ENCODE measurements at places on chromosomes 2 and 18.

DNA sequence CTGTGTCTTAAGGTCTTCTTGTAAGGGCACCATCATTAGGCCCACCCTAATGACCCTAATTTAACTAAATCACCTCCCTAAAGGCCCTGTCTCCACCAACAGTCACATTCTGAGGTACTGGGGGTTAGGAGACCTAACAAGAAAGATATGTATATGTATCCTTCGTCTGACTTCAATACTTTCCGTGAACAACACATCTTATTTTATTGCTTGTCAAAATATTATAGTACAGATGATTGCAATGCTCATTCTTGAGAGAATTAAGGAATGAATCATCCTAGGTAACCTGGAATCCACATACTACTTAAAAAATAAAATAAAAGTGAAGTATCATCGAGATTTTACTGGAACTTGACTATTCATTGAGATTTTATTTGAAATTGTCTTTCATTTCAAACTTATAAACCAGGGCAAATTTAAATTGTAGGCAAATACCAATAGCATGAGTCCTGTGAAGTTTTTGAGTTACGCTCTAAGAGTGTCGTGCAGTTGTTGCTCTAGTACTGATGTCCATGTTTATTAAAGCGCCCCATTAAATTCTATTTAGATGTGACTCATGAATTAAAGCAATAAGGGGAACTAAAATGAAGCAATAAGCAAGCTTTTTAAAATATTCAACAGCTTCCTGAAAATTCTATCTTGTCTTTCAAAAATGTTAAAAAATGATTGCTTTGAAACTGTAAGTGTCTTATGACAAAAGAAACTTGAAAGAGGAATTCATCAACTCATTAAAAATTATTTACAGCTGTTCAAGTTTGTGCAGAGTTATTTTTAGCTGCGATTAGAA lies 40.0 kb downstream of the CCDC102B start:
- DNase-seq = no peak

- DNase-seq = no peak
These were observed 45.6 kb downstream of the INPP4A start for GRCh38 chr2:98489971-98490962.

- DNase-seq = no peak
These were observed 232.3 kb downstream of the RIT2 start for GRCh38 chr18:42883169-42883568.

DNA sequence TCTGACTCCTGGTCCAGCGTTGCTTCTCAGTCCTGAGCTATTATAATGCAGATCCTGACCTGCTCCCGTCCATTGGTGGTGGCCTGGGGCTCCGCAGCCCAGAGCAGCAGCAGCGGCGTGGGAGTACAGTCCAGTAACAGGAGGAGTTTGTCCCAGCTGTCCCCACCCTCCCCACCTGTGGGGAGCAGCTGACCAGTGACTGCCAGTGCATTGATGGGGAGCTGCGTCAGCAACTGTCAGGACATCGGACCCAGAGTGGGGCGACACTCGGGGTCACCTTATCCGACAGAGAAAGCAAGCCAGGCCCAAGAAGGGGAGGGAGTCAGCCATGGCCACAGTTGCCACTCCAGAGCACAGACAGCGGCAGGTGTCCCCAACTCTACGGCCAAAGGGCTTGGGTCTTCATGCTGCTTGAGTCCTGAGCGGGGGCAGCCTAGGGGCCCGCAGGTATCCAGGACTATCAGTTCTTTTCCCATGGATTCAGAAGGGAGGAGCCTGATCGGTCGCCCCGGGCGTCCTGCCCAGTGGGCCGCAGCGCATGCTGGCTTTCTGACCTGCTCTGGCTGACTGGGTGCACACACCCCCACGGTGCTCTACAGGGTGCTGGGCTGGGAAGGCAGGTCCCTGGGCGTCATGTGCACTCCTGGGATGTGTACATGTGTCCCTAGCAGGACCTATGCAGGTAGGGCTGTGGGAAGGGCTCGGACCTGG lies 29.7 kb downstream of the DNMT3A start:
- DNase-seq = no peak

DNA sequence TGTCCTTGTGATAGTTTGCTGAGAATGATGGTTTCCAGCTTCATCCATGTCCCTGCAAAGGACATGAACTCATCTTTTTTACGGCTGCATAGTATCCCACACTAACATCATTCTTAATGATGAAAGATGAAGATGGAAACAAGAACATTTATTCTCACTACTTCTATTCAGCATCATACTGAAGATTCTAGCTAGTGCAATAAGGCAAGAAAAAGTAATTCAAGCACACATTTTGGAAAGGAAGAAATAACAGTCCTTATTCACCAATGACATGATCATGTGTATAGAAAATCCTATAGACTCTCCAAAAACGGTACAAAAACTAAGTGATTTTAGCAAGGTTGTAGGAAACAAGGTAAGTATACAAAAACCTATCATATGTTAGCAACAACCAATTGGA lies 37.2 kb downstream of the RELCH start:
- DNase-seq = no peak

DNA sequence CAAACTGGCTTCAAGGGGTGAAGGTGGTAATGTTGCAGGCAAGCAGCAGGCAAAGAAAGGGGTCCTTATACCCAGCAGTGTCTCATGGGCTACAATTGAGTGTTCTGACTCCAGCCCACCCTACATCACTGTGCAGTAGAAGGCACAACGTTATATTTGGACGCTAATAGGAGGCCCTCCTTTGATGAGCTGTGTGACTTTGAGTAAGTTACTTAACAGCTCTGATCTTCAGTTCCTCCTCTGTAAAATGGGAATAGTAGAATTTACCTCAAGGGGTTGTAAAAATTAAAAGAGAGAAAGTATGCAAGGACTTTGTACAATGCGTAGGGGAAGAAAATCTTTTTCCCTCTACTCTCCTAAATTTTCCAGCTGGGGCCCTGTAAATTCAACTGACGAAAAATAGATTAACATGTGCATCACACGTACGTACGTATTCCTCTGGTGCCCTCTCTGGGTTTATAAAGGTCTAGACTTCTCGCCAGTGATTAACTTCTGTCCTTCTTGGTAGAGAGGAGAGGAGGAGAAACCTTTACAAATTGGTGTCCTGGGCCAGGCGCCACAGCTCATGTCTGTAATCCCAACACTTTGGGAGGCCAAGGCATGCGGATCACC lies 57.6 kb upstream of the REL start:
- no peak for DNase-seq

GRCh38 chr2:33292981-33293595 lies 183.4 kb upstream of the RASGRP3 start:
- no peak for DNase-seq

All from immature natural killer cell (primary cell).